ENCODE measurements at places on chromosomes 16 and 17. TPM values are rescaled to one million over a fixed set of nuclear protein-coding genes. Genes with fewer than 3 reads are reported as not detected.

DNA sequence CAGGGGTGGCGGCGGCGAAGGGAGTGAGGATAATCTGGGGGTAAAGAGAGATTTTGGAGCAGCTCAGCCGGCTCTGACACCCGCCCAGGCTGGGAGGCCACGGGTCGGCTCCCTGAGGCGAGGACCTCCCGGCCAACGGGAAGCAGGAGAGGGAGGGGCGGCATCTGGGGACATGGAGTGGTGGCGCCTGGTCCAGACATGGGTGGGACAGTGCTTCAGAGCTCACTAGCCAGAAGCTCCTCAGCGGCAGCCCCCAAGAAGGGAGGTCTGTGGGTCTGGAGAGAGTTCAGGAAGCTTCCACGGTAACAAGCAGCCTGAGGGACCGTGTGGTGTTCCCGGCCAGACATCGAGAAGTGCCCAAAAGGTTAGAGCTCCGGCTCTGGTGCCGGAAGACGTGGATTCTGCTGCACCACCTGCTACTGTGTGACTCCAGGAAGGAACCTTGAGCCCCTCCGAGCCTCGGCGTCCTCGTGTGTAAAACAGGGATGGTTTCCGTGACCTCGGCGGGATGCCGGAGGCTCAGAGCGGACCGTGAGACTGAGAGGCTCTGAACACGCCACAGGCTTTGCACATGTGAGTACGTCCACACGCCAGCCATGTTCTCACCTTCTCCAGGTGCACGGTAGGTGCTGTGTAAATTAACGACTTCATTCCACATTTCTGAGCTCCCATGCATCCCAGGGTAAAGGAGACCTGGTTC, 56.9 kb downstream of the TIMM22 start:
- DNase-seq = no peak

GRCh38 chr17:63387656-63388340, 58.3 kb downstream of the CYB561 start:
- no peak for DNase-seq

GGT6 gene
- 0.35 TPM for total RNA-seq

DNA sequence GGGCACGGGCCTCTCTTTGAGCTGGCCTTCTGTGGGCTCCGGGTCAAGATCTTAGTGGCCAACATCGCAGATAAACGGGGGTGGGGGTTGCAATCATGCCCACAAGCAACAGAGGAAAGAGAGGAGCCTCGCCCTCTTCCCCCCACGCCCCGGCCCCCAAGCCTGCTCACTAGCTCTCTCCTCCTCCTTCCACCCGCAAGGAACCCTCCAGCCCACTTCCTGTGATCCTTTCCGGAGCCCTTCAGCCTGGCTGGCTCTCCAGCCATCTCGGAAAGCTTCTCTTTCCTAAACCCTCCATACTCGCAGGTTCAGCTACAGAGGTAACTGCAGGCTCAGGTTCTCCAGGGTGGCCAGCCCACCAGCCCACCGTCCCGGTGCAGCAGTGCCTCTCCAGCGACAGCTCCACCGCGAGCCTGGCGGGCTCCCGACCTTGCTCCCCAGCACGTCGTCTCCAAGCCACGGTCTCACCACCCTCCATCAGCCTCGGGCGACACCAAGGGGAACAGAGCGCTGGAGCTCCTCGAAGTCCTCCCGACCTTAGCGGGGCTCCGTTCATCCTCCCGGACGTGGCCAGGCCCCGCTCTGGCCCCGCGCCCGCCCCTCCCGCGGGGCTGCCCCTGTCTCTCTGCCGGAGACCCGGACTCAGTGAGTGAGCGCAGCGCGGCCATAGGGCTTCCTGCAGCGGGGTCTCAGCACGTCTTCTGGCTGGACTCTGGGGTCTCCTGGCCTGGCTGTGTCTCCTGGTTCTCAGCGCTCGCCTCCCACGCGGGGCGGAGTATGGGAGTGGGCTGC, 12.9 kb upstream of the ODF4 start:
- DNase-seq = no peak
